ENCODE measurements at places on chromosomes 2 and 18.

- DNase-seq, result no peak
Measured at GRCh38 chr2:189506514-189506976, 65.3 kb downstream of the WDR75 start.

DNA sequence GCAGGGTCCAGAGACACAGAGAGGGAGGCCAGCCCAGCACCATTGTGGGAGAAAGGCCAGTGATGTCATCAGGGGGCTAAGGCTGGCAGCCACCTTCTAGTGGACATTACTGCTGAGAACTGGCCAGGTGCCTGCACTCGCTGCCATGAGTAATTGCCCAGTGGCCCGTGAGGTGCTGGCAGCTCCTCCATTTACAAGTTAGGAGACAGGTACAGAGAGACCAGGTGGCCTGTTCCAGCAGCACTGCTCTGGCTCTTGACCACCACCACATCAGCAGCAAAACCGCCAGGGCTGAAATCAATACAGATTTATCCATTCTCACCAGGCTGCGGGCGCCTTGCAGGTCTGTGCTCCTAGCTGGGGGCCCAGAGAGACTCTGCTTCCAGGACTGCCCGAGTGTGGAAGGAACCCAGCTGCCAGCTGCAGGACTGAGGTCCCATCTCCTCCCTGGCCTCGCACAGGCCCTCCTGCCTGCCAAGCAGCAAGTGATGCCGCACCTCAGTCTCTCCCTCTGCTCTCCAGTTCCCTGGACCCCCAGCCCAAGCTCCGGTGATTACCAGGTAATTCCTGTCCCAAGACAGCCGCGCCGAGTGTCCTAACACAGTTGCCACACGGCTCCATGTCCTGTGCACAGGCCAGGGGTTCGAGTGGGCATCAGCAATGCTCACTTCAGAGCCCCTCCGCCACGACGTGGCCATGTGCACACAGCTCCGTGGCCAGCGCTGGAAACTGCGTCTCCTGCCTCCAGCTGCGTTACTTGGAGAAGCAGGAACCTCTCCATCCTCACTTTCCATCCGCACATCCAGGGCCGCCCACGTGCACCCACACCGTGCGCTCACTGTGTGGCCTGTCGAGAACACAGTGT, 101.0 kb upstream of the CTDP1 start:
- DNase-seq, result no peak

- DNase-seq, result no peak
Measured at GRCh38 chr2:20526160-20526559, 79.3 kb downstream of the RHOB start.

- DNase-seq, result no peak
Measured at GRCh38 chr2:46294176-46294836, 2.9 kb upstream of the EPAS1 start.

- no peak for DNase-seq
Measured at GRCh38 chr2:120314690-120315366, 31.1 kb upstream of the INHBB start.

DNA sequence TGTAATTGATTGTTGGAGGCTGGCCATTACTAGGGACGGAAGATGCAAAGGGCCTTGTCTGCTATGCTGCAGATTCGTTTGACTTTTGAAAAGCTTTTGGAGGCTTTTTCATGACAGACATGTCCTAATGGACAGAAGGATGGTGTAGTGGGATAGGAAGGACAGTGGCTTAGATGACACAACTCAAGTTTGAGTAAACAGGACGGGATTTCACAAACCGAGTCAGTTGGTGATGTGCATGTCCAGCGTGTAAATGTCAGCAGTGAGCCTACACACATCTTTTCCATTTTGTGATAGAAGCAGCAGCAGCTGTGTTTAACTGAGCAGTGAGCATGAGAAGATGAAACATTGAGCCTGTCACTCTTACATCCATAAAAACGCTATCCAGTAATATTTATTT, 76.0 kb downstream of the NCK2 start:
- DNase-seq, result no peak

DNA sequence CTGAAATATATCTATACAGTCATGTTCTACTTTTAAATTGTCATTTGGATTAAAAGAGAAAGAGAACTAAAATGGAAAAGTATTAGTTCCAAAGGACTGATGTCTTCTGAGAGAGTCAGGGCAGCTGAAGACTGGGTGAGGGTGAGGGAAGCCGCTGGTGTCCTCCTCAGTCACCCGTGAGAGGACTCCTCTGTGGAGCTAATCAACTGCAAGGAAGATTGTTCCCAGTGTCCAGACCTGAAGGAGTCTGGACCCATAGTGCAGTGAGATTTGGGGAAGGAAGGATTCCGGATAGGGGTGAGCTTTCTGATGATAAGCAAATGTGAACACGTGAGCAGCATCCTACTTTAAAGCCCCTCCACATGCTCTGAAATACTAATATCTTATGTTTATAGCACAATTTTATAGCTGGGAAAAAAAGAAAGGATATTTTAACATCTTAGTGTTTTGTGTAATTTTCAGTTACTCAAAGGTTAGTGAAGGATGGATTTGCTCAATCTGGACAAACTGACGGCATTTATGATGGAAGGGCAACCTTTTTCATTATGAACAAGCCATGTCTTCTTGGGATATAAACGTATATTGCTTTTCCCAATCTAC, 134.5 kb upstream of the TTC39C start:
- DNase-seq, result no peak
